Suprapubic skin (tissue), 4 donors: ENCODE measurements at places on chromosomes 13 and 19.

- no peaks in the 10 kb centered on the region for H3K27me3 ChIP-seq
- no peaks in the 10 kb centered on the region for H3K36me3 ChIP-seq
- DNase-seq = no peak
Observed at GRCh38 chr13:73825143-73825542, 309.1 kb downstream of the KLF12 start.

GRCh38 chr19:47377208-47377701, 28.1 kb downstream of the DHX34 start:
- peaks cover 100% of the 10 kb centered on the region for H3K36me3 ChIP-seq
- no peak overlapping the region for H3K4me3 ChIP-seq
- no peaks in the 10 kb centered on the region for H3K4me1 ChIP-seq
- no peak overlapping the region for H3K27ac ChIP-seq

GRCh38 chr19:35320065-35320713, 8.8 kb upstream of the CD22 start:
- H3K4me1 ChIP-seq = peaks cover 13% of the 10 kb centered on the region
- no peak for DNase-seq
- H3K27ac ChIP-seq = no peak overlapping the region
- no peaks in the 10 kb centered on the region for H3K36me3 ChIP-seq

DNA sequence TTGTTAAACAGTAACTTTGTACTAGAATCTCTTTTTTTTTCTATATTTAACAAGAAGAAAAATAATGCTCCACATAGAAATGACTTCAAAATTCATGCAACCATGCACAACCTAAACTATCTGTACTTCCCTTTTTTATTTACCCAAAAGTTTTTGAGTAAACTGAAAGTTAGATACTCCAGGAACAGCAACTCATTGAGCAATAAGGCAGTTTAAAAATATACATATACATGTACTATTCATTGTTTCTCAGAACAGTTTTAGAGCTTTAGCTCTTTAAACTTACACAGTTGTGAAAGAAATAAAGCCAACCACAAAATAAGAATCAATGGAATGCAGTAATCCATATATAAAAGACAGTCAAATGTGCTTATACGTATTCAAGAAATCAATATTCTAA, 39.2 kb downstream of the MTMR6 start:
- H3K36me3 ChIP-seq = peaks cover 23% of the 10 kb centered on the region
- no peak overlapping the region for H3K4me3 ChIP-seq
- no peaks in the 10 kb centered on the region for H3K4me1 ChIP-seq
- H3K27ac ChIP-seq = no peak overlapping the region
- no peak for DNase-seq

DNA sequence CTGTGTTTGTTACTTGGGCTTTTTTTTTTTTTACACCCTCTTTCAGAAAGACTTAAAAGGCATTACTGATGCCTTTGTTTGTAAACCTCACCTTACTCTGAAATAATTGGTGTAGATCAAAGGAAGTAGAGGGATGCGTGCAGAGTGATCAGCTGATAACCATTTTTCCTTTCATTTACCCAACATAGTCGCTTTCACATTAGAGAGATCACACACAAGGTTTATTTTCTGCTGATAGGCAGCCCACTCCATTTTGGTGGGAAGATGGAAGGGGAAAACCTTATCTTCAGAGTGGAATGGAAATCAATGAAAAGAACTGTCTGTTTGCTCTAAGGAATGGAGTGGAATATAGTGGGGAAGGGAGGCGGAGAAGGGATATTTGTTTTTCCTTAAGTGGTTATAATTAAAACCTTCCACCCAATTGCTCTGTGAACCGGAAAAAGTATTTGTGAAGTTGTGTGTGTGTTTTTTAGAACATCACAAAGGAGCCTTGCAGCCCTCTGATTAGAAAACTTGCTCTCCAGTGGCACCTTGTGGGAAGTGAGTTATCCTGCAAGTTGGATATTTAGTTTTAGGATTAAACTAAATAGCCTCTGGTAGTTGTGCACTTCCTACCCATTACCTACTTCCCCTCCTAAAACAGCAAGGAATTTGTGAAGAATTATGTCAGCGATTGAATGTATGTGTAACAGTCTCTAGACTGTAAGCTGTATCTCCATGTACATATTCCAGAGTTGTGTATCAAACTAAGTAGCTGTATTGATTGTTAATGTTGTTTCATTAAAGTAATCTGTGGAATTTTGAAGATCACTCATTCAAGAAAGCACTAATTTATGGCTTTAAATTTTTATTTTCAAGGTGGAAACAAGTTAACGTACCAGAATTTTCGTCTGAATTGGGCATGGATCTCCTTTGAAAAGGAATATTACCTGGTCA, 76.8 kb downstream of the FREM2 start:
- H3K4me3 ChIP-seq = no peak overlapping the region
- DNase-seq = no peak
- H3K27me3 ChIP-seq = no peaks in the 10 kb centered on the region

DNA sequence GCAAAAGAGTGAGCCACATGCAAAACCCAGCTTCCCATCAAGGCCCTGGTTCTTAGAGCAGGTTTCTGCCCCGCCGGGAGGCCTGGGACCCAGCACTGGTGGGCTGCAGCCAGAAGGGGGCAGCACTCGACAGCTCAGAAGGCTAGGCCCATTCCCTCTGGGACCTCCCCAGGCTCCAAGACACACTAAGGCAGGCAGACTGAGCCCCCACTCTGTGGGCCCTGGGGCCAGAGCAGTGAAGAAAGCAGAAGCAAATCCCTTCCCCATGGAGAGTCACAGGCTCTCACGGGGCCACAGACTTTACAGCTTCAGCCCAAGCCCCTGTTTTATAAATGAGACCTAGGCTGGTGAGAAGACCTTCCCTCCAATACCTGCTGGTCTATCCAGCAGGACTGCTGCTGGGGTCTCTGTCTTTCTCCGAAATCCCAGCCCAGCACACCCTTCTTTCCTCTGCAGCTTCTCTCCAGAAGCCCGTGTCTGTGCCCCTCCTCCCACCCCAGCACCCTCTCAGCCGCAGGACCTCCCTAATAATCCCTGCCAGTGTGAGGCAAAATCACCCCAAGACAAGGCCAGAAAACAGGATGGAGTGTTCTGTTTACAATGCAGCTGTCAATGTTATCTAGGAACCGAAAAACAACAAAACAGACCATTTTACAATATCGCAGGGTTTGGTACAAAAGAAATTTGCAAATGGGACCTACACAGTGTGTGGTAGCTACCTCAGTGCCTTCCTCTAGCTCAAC, 109.3 kb downstream of the ABCC4 start:
- H3K27ac ChIP-seq = no peak overlapping the region
- H3K36me3 ChIP-seq = no peaks in the 10 kb centered on the region
- H3K27me3 ChIP-seq = no peaks in the 10 kb centered on the region
- peak; percentile 66 for DNase-seq
- H3K4me1 ChIP-seq = no peaks in the 10 kb centered on the region

GRCh38 chr19:17764348-17764747, 13.1 kb downstream of the FCHO1 start:
- H3K4me1 ChIP-seq = peaks cover 12% of the 10 kb centered on the region
- no peak overlapping the region for H3K27ac ChIP-seq
- DNase-seq = no peak
- H3K27me3 ChIP-seq = no peaks in the 10 kb centered on the region
- no peaks in the 10 kb centered on the region for H3K36me3 ChIP-seq

DNA sequence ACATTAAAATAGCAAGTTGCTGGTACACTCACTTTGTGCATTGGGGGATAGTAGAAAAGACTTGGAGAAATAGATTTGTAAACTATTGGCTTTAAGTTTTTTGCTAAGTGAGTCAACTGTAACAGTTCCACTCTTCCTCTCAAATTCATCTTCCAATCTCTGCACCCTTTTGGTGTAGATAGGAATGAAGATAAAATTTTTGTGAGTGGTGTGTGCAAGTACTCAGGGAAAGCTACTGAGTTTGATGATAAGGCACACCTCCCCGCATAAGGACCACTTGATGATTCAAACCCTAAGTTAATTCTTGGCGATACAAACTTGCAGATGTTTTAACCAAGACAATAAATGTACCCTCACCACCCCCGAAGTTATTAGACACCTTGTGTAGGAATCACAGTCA, 168.3 kb upstream of the SLITRK1 start:
- H3K36me3 ChIP-seq = no peaks in the 10 kb centered on the region
- no peak for DNase-seq
- no peaks in the 10 kb centered on the region for H3K27me3 ChIP-seq
- no peak overlapping the region for H3K4me3 ChIP-seq
- no peaks in the 10 kb centered on the region for H3K4me1 ChIP-seq

GRCh38 chr19:16328824-16329482, 4.3 kb downstream of the KLF2 start:
- DNase-seq = no peak
- H3K4me3 ChIP-seq = peak overlapping the region; percentile 74
- peaks cover 23% of the 10 kb centered on the region for H3K36me3 ChIP-seq
- no peaks in the 10 kb centered on the region for H3K27me3 ChIP-seq
- peaks cover 44% of the 10 kb centered on the region for H3K4me1 ChIP-seq
- peak overlapping the region; percentile 89 for H3K27ac ChIP-seq

- no peaks in the 10 kb centered on the region for H3K27me3 ChIP-seq
- no peak overlapping the region for H3K27ac ChIP-seq
- DNase-seq = no peak
Observed at GRCh38 chr13:95235974-95236373, 65.3 kb downstream of the ABCC4 start.

- no peaks in the 10 kb centered on the region for H3K27me3 ChIP-seq
- no peaks in the 10 kb centered on the region for H3K36me3 ChIP-seq
- no peak overlapping the region for H3K4me3 ChIP-seq
- H3K27ac ChIP-seq = no peak overlapping the region
Observed at GRCh38 chr13:107379407-107380155, 811.6 kb upstream of the ARGLU1 start.

- peak overlapping the region; percentile 37 for H3K27ac ChIP-seq
- H3K4me1 ChIP-seq = peaks cover 44% of the 10 kb centered on the region
- no peak for DNase-seq
Observed at GRCh38 chr19:12954612-12954962, 2.4 kb downstream of the GADD45GIP1 start.

- H3K27me3 ChIP-seq = no peaks in the 10 kb centered on the region
- H3K4me3 ChIP-seq = peak overlapping the region; percentile 69
- peak overlapping the region; percentile 92 for H3K27ac ChIP-seq
- peak; percentile 49 for DNase-seq
- H3K36me3 ChIP-seq = peaks cover 32% of the 10 kb centered on the region
- H3K4me1 ChIP-seq = peaks cover 32% of the 10 kb centered on the region
Observed at GRCh38 chr19:58572026-58572817, 913 bp downstream of the MZF1 start.

DNA sequence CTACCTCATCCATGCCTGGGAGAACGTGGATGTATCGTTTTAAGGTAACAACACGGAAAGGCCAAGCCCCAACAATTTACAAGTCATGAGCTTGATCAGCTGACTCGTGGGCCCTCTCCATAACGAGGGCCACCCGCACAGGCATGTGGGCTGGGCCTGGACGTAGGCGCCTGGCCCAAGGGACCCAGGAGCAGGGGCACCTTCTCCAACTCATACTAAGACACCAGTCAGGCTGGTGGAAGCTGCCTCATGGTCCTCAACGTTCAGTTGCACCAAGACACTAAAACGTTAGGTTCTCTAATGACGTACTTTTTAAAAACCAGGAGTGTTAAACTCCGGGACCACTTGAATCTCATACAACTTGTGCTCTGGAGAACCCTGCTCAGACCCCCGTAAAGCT, 21.8 kb upstream of the EIF3G start:
- H3K27me3 ChIP-seq = no peaks in the 10 kb centered on the region
- no peak overlapping the region for H3K4me3 ChIP-seq
- H3K27ac ChIP-seq = no peak overlapping the region
- no peaks in the 10 kb centered on the region for H3K4me1 ChIP-seq
- peaks cover 100% of the 10 kb centered on the region for H3K36me3 ChIP-seq
- no peak for DNase-seq

GRCh38 chr19:36986131-36986530, 70.0 kb downstream of the ZNF568 start:
- no peaks in the 10 kb centered on the region for H3K27me3 ChIP-seq
- H3K27ac ChIP-seq = no peak overlapping the region
- no peak overlapping the region for H3K4me3 ChIP-seq
- no peak for DNase-seq

DNA sequence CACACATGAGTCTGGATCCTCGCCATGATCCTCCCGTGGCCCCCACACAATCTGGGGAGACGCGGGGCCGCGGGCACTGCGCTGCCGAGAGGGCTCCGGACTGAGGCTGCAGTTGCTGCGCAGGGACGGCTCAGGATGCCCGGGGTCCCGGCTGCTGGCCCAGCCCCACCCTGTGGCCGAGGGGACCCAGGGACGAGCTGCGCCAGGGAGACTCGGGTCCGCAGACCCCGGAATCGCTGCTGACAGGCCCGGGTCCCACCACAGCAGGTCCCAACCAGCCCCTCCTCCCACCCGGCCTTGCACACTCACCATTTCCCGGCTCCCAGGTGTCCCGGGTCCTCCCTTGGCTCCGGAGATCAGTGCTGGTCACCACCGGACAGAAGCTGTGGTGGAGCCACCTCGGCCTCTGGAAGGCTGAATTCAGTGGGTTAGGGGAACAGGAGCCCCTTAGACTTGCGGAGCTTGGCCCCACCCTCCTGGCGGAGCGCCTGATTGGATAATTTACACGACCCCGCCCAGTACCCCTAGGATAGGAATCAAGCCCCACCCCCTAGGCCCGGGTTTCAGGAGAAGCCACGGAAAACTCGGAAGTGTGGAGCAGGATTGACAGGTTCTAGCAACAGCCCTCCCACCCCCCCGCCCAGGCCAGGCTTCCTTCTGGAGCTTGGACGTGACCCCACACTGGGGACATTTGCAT, 57.4 kb downstream of the ZNF44 start:
- H3K4me1 ChIP-seq = no peaks in the 10 kb centered on the region
- no peak overlapping the region for H3K4me3 ChIP-seq
- no peak for DNase-seq
- no peak overlapping the region for H3K27ac ChIP-seq

DNA sequence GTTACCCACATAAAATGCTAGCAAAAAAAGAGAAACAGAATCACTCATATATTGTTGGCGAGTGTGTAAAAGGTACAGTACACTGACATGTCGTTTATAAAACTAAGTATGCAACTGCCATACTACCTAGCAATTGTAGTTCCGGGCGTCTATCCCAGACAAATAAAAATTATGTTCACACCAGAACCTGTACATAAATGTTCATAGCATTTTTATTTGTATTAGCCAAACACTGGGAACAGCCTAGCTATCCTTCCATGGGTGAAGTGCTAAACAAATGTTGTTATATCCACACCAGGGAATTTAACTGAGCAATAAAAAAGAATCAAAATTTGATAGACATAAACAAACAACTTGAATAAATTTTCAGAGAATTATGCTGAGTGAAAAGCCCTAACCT, 28.9 kb upstream of the POSTN start:
- no peaks in the 10 kb centered on the region for H3K36me3 ChIP-seq
- H3K27ac ChIP-seq = no peak overlapping the region
- DNase-seq = no peak
- no peaks in the 10 kb centered on the region for H3K4me1 ChIP-seq

DNA sequence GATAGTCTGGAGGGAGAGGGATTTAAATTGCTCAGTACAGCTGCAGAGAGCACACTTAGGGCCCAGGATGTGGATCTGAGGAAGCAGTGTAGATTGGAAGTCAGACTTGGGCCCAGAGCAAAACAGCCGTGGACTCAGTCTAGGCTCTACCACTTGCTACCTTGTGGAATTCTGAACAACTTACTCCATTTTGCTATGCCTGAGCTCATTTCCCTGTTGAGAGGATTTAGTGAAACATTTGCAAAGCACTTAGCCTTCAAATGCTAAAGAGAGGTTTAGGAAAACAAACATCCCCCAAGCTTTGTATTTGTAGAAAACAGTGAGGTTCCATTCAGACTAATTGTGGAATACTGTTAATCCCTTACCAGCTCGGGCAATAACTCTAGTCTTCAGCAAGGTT, 453.4 kb upstream of the ZNF507 start:
- H3K4me3 ChIP-seq = no peak overlapping the region
- H3K27me3 ChIP-seq = no peaks in the 10 kb centered on the region
- no peak for DNase-seq

GRCh38 chr13:76861859-76862258, 24.3 kb downstream of the KCTD12 start:
- no peaks in the 10 kb centered on the region for H3K27me3 ChIP-seq
- no peak overlapping the region for H3K4me3 ChIP-seq
- no peak overlapping the region for H3K27ac ChIP-seq
- no peaks in the 10 kb centered on the region for H3K4me1 ChIP-seq
- no peak for DNase-seq
